Brain pericyte (primary cell): ENCODE measurements at places on chromosomes 13 and 19.

DNA sequence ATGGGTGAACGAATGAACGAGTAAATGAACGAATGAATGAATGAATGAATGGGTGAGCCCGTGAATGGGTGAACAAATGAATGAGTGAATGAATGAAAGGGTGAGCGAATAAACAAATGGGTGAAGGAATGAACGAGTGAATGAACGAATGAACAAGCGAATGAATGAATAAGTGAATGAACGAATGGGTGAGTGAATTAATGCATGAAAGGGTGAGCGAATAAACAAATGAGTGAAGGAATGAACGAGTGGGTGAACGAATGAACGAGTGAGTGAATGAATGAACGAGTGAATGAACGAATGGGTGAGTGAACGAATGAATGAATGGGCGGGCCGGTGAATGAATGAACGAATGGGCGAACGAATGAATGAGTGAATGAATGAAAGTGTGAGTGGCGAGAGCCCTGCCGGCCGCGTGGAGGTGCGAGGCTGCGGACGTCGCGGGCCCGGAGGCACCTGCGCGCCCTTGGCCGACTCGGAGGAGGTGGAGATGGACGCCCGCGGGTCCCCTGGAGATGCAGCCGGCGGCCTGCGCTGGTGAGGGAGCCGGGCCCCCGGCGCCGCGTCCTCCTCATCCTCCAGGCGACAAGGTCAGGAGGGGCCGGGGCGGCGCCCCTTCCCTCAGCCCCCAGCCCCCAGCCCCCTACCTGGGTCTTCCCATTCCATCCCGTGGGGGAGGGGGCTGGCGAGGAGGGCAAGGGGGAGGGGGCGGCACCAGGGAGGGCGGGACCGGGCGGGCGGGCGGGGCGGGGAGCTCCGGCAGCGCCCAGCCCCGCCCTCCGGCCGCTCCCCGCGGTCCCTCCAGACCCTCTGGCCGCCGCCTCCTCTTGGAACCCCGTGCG lies 15.4 kb downstream of the ANKRD24 start:
- no peak for DNase-seq

- DNase-seq, result no peak
Measured at GRCh38 chr19:41161903-41162302, 31.1 kb upstream of the CYP2S1 start.

DNA sequence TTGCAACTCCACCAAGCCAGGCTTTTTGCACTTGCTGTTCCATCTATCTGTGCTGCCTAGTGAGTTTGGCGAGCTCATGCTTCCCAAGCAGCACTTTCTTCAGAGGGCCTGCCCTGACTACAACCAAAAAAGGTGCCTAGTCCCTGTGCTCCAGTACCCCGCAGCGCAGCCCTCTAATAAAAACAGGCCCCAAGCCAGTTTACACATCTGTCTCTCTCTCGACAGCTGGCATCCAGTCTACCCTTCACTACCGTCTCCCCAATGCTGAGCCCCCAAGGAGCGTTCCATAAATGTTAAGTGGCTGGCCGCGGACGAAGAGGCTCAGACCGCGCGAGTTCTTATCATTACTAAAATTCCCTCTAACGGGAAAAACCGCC lies 512 bp downstream of the MED4 start:
- DNase-seq, result no peak

DNA sequence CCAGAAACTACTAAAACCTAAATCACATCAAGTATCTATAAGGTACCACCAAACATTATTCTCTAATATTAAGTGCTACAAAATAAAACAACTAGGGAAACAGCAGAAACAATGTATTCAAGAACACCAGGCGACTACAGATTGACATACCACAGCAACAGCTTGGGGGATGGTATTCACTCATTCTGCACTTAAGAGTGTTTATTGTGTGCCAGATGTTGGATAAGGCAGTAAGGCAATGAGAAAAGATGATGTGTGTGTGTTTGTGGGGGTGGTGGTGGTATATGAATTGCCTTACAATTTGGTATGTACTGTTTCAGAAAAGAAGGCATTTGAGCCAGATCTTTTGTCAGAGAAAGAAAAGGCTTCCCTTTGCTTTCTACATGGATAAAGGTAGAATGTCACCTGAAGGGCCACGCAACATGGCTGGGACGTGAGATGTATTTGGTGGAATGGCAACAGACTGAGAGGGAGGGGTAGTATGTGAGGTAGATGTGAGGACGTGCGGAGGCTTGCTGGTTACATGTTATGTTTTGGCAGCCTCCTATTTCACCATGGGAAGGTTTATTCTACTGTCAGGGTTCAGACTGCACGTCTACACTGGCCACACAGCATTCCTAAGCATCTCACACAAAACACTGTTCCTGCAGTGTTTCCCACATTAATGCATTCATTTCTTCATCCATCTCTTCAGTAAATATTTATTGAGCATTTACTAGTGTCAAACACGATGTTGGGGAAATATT lies 300.7 kb downstream of the KLF12 start:
- no peak for DNase-seq

DNA sequence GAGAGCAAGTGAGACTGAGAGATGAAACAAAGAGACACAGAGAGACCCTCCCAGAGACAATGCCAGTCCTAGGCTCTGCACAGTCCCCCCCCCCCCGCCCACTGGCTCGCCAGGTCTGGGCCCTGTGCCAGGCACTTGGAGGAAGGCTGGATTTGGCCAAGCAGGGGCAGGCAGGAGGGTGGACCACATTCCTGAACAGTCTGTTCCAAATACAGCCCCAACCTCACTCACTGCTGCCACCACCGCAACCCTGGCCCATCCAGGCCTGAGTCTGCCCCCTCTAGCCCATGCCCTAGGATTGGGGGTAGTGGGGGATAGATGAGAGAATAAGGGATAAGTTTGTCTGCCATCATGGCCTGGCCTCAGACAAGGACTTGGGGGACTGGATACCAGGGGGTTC lies 19.0 kb downstream of the CYP2F1 start:
- no peak for DNase-seq

- no peak for DNase-seq
Measured at GRCh38 chr19:34601071-34601470, 75.9 kb downstream of the SCGB2B2 start.

DNA sequence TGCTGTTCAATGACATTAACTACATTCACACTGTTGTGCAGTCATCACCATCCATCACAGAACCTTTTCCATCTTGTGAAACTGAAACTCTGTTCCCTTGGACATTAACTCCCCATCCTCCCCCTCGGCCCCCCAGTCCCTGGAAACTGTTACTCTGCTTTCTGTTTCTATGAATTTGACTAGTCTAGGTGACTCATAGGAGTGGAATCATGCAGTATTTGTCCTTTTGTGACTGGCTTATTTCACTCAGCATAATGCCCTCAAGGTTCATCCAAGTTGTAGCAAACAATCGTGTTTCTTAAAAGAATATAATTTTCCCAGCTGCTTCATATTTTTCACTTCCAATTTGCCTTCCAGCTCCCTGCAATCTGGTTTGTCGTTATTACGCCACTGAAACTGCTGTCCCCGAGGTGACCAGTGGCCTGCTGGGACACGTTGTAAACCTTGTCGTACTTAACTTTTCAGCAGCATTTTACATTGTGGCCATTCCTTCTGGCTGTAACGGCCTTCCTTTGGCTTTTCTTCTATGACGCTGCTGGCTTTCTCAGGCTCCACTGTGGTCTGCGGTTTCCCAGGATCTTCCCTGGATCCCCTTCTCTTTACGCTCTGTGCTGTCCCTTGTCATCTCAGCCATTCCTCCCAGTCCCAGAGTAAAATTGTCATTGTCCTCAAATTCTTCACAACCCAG lies 74.0 kb downstream of the DHRS12 start:
- peak; percentile 17 for DNase-seq

- DNase-seq, result no peak
Measured at GRCh38 chr19:17406046-17406886, 836 bp upstream of the BST2 start.
